Bronchial smooth muscle cell (primary cell): ENCODE measurements at places on chromosomes 6 and 20. TPM values are rescaled to one million over a fixed set of nuclear protein-coding genes. Genes with fewer than 3 reads are reported as not detected.

Gene SCRT2
- not detected in 2 replicates for total RNA-seq

Gene CLDN20
- not detected in 2 replicates for total RNA-seq

Gene ENPP5
- total RNA-seq: under 0.01 TPM in 1 of 2 replicates, not detected in the other

Gene CRISP3
- not detected in 2 replicates for total RNA-seq

Gene SIRPD
- total RNA-seq: not detected in 2 replicates

Gene DACT2
- total RNA-seq: not detected in 2 replicates

Gene PACSIN1
- not detected in 2 replicates for total RNA-seq

Gene BRPF3
- 6.8 and 9.2 TPM in 2 replicates for total RNA-seq

Gene TSHZ2
- under 0.01 and 0.63 TPM in 2 replicates for total RNA-seq

Gene MAS1
- not detected in 2 replicates for total RNA-seq

Gene WASF1
- 2.5 and 4.9 TPM in 2 replicates for total RNA-seq

Gene C4A
- total RNA-seq: 13.1 and 13.6 TPM in 2 replicates

Gene MYB
- total RNA-seq: under 0.01 and 0.17 TPM in 2 replicates

Gene UBD
- total RNA-seq: 0.09 and 0.16 TPM in 2 replicates

Gene ZC3H12D
- 0.09 and 0.16 TPM in 2 replicates for total RNA-seq

Gene MYMX
- total RNA-seq: not detected in 2 replicates

Gene BLCAP
- 22.7 and 33.7 TPM in 2 replicates for total RNA-seq

Gene ZSCAN23
- total RNA-seq: 5.7 and 6.1 TPM in 2 replicates

Gene IL17F
- total RNA-seq: not detected in 2 replicates

Gene GPX5
- total RNA-seq: not detected in 2 replicates
